ENCODE measurements at places on chromosomes 16 and 17. TPM values are rescaled to one million over a fixed set of nuclear protein-coding genes. Genes with fewer than 3 reads are reported as not detected.

The SOX9 gene
- total RNA-seq = 3.7 TPM

The MYO15A gene
- total RNA-seq = 0.98 TPM

The AATK gene
- 13.7 TPM for total RNA-seq

The CSH2 gene
- total RNA-seq = not detected

The PYY gene
- not detected for total RNA-seq

The KRT9 gene
- not detected for total RNA-seq

The CD300A gene
- 4.1 TPM for total RNA-seq

The IGF2BP1 gene
- not detected for total RNA-seq

The FBXL16 gene
- total RNA-seq = 1.2 TPM

- no peaks in the 10 kb centered on the region for H3K27me3 ChIP-seq
- H3K36me3 ChIP-seq = no peaks in the 10 kb centered on the region
- no peak overlapping the region for H3K4me3 ChIP-seq
These were observed 16.1 kb upstream of the TNFRSF13B start for GRCh38 chr17:16987830-16988601.

- H3K27me3 ChIP-seq = no peaks in the 10 kb centered on the region
- no peak for DNase-seq
These were observed 555 bp upstream of the NCBP3 start for GRCh38 chr17:3846437-3847164.

DNA sequence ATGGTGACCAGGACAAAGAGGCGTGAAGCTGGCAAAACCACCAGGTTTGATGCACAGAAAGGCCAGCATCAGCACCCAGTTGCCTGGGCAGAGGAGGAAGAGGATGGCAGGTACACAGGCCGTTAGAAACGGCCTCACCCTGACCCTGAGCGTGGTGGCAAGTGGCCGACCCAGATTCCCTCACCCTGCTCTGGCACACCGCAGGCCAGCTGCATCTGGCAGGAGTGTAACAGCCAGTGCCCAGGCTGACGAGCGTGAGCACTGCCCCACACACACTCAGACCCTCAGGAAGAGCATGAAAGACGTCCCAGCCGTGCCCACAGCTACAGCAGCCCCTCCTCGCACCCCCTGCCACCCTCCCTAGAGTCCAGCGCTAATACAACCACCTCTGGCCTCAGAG, 82.0 kb downstream of the ANKRD11 start:
- no peaks in the 10 kb centered on the region for H3K36me3 ChIP-seq
- H3K4me3 ChIP-seq = no peak overlapping the region
- H3K4me1 ChIP-seq = peaks cover 86% of the 10 kb centered on the region

GRCh38 chr16:56094231-56094630, 97.1 kb upstream of the GNAO1 start:
- DNase-seq = no peak
- no peak overlapping the region for H3K4me3 ChIP-seq
- H3K27ac ChIP-seq = no peak overlapping the region
- H3K27me3 ChIP-seq = peaks cover 3% of the 10 kb centered on the region

DNA sequence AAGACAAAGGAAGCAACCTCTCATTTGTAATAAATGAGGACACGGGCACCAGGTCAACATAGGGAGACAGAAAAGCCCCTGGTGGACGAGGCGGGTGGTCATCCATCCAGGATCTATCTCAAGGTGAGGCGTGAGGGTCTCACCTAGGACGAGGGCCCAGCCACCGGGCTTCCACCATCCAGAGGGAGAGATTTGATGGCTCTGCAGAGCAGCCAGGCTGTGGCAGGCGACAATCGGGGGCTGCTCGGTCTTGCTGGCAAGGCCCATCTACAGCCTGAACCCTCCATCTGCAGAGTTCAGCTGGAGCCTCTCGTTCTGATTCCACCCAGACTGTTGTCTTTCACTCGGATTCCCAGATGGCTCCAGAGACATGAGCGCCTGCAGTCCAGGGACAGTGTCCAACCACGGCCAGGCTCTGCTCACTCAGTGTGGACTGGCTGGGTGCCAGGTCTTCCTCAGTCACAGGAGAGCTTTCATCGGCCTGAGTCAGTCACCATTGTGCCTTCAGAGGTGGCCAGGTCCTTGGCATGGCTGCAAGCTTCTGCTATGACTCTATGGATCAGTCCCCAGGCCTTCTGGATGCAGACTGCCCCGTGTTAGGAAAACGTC, 5.9 kb downstream of the LITAFD start:
- no peak overlapping the region for H3K4me3 ChIP-seq
- peaks cover 32% of the 10 kb centered on the region for H3K36me3 ChIP-seq
- no peak overlapping the region for H3K27ac ChIP-seq
- DNase-seq = no peak
- H3K4me1 ChIP-seq = peaks cover 22% of the 10 kb centered on the region

DNA sequence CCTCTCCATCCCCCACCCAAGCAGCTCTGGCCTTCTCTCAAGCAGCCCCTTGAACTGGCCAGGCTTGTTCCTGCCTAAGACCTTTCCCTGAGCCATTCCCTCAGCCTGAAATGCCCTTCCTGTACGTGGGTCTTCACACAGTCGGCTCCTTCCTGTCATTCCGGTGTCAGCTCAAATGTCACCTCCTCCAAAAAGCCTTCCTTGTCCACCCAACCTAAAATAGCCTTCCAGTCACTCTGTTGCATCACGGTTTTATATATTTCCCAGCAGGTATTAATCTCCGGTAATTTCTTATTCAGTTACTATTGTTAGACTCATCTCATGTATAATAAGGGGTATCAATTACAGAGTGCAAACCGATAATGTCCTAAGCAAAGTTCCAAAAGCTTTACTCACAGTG, 51.8 kb downstream of the C17orf67 start:
- H3K36me3 ChIP-seq = no peaks in the 10 kb centered on the region
- no peak overlapping the region for H3K4me3 ChIP-seq
- DNase-seq = no peak
- peaks cover 6% of the 10 kb centered on the region for H3K4me1 ChIP-seq
- H3K27ac ChIP-seq = no peak overlapping the region
- H3K27me3 ChIP-seq = no peaks in the 10 kb centered on the region

DNA sequence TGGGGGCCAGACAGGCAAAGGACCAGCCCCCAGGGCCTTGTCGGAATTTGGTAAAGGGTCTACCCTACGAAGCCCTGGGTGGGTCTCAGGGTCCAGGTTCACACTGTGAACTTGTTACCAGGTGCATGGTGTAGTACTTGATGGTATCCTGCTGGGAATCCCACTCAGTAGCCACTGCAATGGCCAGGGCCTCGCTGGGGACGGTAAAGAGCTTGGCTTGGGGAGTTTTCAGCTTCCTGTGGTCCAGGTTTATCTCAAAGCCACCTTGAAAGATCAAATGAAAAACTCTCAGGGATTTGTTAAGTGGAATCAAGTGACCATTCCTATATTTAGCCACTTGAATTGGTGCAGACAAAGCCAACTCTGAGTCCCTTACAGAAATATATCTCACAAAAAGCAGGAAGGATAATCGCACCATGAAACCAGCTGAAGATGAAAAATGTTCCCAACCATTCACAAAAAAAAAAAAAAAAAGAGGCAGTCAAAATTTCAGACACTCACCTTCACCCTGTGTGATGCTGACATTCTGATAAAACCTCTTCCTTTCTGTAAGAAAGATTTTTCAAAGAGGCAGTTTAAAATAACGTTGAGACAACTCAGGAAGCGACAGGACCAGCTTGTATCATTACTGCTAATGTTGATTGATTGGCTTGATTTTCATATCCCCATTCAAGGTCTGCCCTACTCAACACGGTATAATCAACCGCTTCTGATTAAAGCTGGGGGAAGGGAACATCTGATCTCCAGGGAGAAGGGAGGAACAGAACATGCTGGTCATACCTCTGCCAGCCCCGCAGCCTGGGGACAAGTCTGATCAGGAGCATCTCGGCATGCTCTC, 10.6 kb downstream of the ATPAF2 start:
- no peaks in the 10 kb centered on the region for H3K4me1 ChIP-seq
- DNase-seq = no peak
- H3K4me3 ChIP-seq = no peak overlapping the region
- no peaks in the 10 kb centered on the region for H3K27me3 ChIP-seq

- no peaks in the 10 kb centered on the region for H3K36me3 ChIP-seq
- H3K4me1 ChIP-seq = no peaks in the 10 kb centered on the region
- H3K27me3 ChIP-seq = no peaks in the 10 kb centered on the region
- no peak for DNase-seq
These were observed 237.0 kb downstream of the CA10 start for GRCh38 chr17:51921500-51921899.

GRCh38 chr17:40158438-40159013, 18.2 kb downstream of the CASC3 start:
- no peaks in the 10 kb centered on the region for H3K27me3 ChIP-seq
- no peak overlapping the region for H3K27ac ChIP-seq
- peaks cover 19% of the 10 kb centered on the region for H3K4me1 ChIP-seq
- DNase-seq = no peak
